ENCODE measurements at places on chromosomes 7 and 10. TPM values are rescaled to one million over a fixed set of nuclear protein-coding genes. Genes with fewer than 3 reads are reported as not detected.
A peak's percentile ranks its signal among the peaks of the same experiment; 100 is the strongest.

DNA sequence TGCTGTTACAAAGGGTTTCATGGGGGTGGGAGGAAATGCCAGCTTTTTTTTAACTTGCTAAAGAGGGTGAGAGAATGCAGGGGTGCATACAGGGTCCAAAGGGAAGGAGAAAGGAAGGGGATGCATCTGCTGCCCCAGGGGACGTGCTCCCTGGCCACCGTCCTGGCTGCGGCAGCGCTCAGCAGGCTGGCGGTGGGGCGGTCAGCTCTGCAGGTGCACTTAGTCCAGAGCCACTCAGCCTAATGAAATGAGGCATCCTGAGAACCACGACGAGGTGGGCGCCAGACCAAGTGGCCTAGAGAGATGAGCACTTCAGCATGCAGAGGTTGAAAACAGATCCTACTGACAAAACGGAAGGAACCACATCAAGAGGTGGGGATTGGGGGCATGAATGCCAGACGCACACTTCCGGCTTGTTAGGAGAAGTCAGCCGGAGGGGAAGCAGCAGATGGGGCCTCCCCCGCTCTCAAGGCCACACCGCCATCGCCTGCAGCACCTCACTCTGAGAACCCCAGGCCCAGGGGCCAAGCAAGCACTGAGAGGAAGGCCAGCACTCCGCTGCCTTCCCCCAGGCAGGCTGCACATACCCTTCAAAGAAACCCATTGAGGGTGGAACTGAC, 94.5 kb downstream of the MAD1L1 start:
- no peaks in the 10 kb centered on the region for H3K4me1 ChIP-seq
- no peaks in the 10 kb centered on the region for H3K27me3 ChIP-seq
- H3K4me3 ChIP-seq = no peak overlapping the region
- peak; percentile 41 for DNase-seq
- peaks cover 10% of the 10 kb centered on the region for H3K36me3 ChIP-seq
- H3K27ac ChIP-seq = no peak overlapping the region

SYCE1 gene
- not detected for total RNA-seq

DNA sequence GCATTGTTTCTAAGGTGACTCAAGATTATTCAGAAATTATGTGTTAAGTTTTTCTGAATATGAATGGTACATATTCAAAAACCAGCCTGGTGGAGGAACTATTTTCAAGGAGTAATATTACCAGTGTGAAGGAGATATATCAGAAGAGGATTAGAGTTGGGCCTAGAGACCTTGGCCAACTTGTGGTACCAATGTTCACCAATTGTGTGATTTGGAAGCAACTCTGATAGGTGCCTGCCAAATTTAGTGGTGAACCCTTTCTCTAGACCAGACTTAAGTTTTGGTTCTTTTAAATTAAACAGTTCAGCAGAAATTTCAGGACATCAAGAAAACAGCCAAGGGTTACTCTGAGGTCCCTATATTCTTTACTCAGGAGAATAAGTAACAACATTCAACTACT, 88.6 kb downstream of the RNLS start:
- no peaks in the 10 kb centered on the region for H3K27me3 ChIP-seq
- H3K4me3 ChIP-seq = no peak overlapping the region
- no peak for DNase-seq
- H3K36me3 ChIP-seq = no peaks in the 10 kb centered on the region
- no peak overlapping the region for H3K27ac ChIP-seq

GRCh38 chr10:120076996-120077706, 184.6 kb downstream of the SEC23IP start:
- no peak overlapping the region for H3K27ac ChIP-seq
- H3K4me3 ChIP-seq = no peak overlapping the region
- H3K27me3 ChIP-seq = no peaks in the 10 kb centered on the region

GRCh38 chr7:132286836-132287235, 289.4 kb downstream of the PLXNA4 start:
- H3K27ac ChIP-seq = no peak overlapping the region
- DNase-seq = no peak
- no peak overlapping the region for H3K4me3 ChIP-seq
- H3K27me3 ChIP-seq = no peaks in the 10 kb centered on the region
- H3K36me3 ChIP-seq = no peaks in the 10 kb centered on the region
- H3K4me1 ChIP-seq = no peaks in the 10 kb centered on the region

- DNase-seq = peak; percentile 68
- H3K27ac ChIP-seq = no peak overlapping the region
- H3K4me3 ChIP-seq = no peak overlapping the region
These were observed 140.2 kb upstream of the CHST15 start for GRCh38 chr10:124233546-124234138.

DNA sequence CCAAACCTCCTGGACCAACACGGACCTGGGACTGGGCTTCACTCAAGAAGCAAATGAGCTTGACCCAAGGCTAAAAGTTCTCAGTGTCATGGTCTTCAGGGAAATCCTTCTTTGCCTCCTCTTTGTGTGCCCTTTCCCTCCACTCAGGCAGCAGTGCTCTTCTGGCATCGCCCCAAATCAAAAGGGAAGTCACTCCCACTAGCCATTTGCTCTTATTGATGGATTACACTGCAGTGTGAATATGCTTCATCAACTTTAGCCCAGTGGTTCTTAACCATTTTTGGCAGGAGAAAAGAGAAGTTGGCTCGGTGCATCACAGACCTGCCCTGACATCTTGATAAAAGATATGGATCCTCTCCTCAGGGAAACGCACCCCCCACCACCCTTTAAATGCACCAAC, 19.2 kb upstream of the IKZF1 start:
- no peak for DNase-seq
- H3K36me3 ChIP-seq = no peaks in the 10 kb centered on the region
- no peak overlapping the region for H3K4me3 ChIP-seq
- no peaks in the 10 kb centered on the region for H3K4me1 ChIP-seq

ADAP1 gene
- total RNA-seq = 43.1 TPM

DNA sequence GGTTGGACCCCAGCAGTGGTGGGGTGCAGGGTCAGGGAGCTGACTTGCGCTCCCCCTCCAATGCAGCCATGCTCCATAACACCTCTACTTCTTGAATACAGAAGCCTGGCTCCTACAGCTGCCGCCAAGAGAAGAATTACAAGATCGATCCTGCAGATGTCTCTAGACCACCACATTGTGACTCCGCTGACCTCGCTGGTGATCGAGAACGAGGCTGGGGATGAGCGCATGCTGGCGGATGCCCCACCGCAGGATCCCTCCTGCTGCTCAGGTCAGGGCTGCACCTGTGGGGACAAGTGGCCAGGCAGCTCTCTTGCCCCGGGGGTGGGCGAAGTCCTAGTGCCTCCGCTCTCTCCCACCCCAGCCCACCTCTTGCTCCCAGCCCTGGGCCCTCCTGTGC, 31.7 kb downstream of the ITIH2 start:
- no peaks in the 10 kb centered on the region for H3K36me3 ChIP-seq
- H3K4me3 ChIP-seq = no peak overlapping the region
- DNase-seq = no peak
- H3K4me1 ChIP-seq = no peaks in the 10 kb centered on the region
- no peak overlapping the region for H3K27ac ChIP-seq

- no peaks in the 10 kb centered on the region for H3K27me3 ChIP-seq
- no peak for DNase-seq
- H3K4me1 ChIP-seq = peaks cover 12% of the 10 kb centered on the region
- H3K36me3 ChIP-seq = no peaks in the 10 kb centered on the region
These were observed 10.5 kb downstream of the TMEM273 start for GRCh38 chr10:49177391-49178355.

SLC18A3 gene
- not detected for total RNA-seq

- no peak for DNase-seq
- no peak overlapping the region for H3K4me3 ChIP-seq
These were observed 46.2 kb downstream of the GRK5 start for GRCh38 chr10:119253433-119254174.

GRCh38 chr10:75407224-75407712, 5.7 kb upstream of the ZNF503 start:
- H3K27ac ChIP-seq = peak overlapping the region; percentile 92
- no peaks in the 10 kb centered on the region for H3K36me3 ChIP-seq
- DNase-seq = peak; percentile 36
- H3K27me3 ChIP-seq = peaks cover 4% of the 10 kb centered on the region
- peaks cover 45% of the 10 kb centered on the region for H3K4me1 ChIP-seq
- peak overlapping the region; percentile 67 for H3K4me3 ChIP-seq

DNA sequence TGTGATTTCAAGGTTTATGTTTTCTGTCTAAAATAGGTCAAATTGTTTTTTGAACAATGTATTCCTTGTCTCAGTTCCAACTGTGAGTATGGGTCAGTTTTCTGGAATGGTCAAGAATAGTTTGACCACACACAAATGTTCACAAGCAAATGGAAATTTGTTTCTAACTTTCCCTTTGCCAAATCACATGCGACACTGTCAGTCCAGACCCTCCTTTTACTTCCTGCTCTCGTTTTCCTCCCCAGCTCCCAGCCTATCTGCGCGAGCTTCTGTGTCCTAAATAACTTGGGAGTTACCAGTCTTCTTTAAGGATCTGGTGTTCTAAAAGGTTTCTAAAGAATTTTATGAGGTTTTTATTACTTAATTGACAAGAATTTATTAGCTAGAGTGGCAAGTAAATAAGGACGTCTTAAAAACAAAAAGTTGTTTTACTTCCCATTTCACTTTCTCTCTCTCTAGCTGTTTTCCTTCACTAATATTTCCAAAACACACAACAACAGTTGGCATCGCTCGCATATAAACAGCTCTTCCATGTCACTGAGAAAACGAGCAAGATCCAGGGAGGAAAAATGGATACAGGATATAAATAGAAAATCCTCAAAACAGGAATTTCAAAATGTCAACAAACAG, 266.1 kb upstream of the KLF6 start:
- peak overlapping the region; percentile 3 for H3K4me3 ChIP-seq
- no peaks in the 10 kb centered on the region for H3K36me3 ChIP-seq
- DNase-seq = no peak
- no peaks in the 10 kb centered on the region for H3K27me3 ChIP-seq
- H3K4me1 ChIP-seq = peaks cover 8% of the 10 kb centered on the region

PURB gene
- total RNA-seq = 22.2 TPM

GRCh38 chr10:123303581-123304337, 149.6 kb downstream of the BUB3 start:
- DNase-seq = no peak
- H3K27ac ChIP-seq = no peak overlapping the region
- no peak overlapping the region for H3K4me3 ChIP-seq
- no peaks in the 10 kb centered on the region for H3K27me3 ChIP-seq
- H3K36me3 ChIP-seq = no peaks in the 10 kb centered on the region

GBX1 gene
- total RNA-seq = not detected

GRCh38 chr10:71371750-71372166, 25.0 kb upstream of the CDH23 start:
- H3K4me3 ChIP-seq = no peak overlapping the region
- H3K27ac ChIP-seq = peak overlapping the region; percentile 47
- DNase-seq = no peak

DNA sequence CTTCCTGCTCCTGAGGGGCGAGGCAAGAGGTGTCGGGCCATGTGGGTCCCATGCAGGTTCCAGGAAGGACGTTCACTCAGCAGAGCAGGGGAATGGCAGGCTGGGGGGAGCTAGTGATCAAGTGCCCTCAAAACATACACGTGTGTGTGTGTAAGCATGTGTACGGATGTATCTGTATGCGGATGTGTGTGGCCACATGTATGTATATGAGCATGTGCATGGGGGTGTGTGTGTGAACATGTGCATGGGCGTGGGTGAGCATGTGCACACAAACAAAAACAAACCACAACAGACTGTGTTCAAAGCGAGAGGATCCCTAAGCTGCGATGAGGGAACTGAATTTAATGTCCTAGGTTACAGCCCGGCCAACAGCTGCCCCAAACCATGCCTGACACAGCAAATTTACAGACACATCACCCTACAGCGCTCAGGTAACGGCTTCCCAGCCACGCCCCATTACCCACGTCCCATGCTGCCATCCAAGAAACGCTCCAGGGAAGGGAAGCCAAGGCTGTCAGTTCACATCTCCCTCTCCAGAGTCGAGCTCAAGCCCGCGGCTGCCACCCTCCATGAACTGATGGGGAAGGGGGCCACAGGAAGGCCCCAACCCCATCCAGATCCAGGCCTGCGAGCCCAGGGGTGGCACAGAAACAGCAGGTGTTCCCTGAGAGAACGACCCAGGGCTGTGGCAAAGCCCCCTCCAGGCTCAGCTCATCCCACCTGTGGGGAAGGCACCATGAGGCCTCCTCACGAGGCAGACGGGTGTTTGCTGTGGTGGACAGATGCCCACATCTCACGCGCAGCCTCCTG, 56.6 kb downstream of the PTPRN2 start:
- DNase-seq = no peak
- no peak overlapping the region for H3K4me3 ChIP-seq
- no peaks in the 10 kb centered on the region for H3K4me1 ChIP-seq

GRCh38 chr10:74067373-74068352, 69.7 kb downstream of the VCL start:
- no peaks in the 10 kb centered on the region for H3K27me3 ChIP-seq
- H3K4me1 ChIP-seq = peaks cover 2% of the 10 kb centered on the region
- no peak overlapping the region for H3K27ac ChIP-seq
- H3K4me3 ChIP-seq = no peak overlapping the region

- H3K4me1 ChIP-seq = no peaks in the 10 kb centered on the region
- no peaks in the 10 kb centered on the region for H3K27me3 ChIP-seq
- H3K4me3 ChIP-seq = no peak overlapping the region
- no peaks in the 10 kb centered on the region for H3K36me3 ChIP-seq
- no peak for DNase-seq
These were observed 208.7 kb upstream of the GLI3 start for GRCh38 chr7:42445691-42446090.

Measured in upper lobe of left lung (tissue), 6 donors.